ENCODE measurements at places on chromosomes 5 and 9. TPM values are rescaled to one million over a fixed set of nuclear protein-coding genes. Genes with fewer than 3 reads are reported as not detected.

Gene TERT
- total RNA-seq = not detected

Gene SGCD
- total RNA-seq = 67.0 TPM

Gene RANBP17
- total RNA-seq = 3.8 TPM

Gene PCDHA5
- total RNA-seq = not detected

Gene SOX30
- total RNA-seq = not detected

Gene ACOT12
- not detected for total RNA-seq

Gene DNAH5
- total RNA-seq = 1.4 TPM

Gene BRD9
- total RNA-seq = 30.6 TPM

Gene HK3
- total RNA-seq = not detected

Gene TSLP
- not detected for total RNA-seq

Gene IL7R
- total RNA-seq = 12.6 TPM

Gene MARCOL
- not detected for total RNA-seq

Gene PITX1
- total RNA-seq = not detected

Gene ZNF454
- total RNA-seq = 1.9 TPM

Gene PCDHGC5
- 2.2 TPM for total RNA-seq

Gene TYRP1
- total RNA-seq = not detected

Gene PCDHGB6
- 1.9 TPM for total RNA-seq

Gene ITGA2
- total RNA-seq = 24.3 TPM

Gene CDC23
- 30.5 TPM for total RNA-seq

Gene ROR2
- total RNA-seq = 12.9 TPM

Gene EIF4E1B
- not detected for total RNA-seq

Gene PCDHB11
- 0.38 TPM for total RNA-seq

Gene ZBTB43
- 8.5 TPM for total RNA-seq

Gene SPATA31D4
- not detected for total RNA-seq

Gene CCDC192
- total RNA-seq = not detected

Gene ADAMTSL1
- 255 TPM for total RNA-seq

Gene TCF7
- total RNA-seq = 1.4 TPM

Data from GM23248 (cell line).